ENCODE measurements at places on chromosomes 7 and 10.

DNA sequence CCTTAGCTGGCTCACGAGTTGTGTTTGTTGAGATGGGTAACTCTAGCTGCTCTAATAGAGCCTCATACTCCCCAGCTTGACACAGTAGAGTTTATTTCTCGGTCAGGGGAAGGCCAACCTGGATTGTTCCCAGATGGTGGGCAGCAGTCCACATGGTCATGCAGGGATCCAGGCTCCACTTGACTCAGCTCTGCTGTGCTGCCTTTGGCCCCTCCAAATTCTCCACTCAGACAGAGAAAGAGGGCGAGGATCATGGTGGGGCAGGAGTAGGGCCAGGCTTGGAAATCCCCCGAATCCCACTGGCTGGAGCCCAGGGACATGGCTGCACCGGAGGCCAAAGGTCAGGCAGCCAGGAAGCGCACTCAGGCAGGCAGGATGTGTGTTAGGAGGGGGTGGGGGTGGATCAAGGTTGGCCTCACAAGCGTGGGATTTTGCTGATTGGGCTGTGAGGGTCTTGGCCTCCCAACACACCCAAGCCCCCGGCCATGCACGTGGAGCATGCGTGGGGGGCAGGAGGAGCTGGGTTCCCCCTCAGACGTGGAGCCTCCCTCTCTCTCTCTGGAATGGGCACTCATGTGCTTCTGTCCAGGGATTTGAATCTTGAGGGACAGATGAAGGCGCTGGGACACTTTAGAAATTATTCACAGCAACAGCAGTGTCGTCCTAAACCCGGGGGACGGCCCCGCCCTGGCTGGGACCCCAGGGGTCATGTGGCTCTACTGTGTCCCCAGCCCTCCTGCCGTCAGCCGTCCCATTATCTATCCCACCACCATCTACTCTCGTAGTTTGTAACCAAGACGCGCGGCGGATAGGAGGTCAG, 44.8 kb downstream of the PDGFA start:
- no peak for DNase-seq

DNA sequence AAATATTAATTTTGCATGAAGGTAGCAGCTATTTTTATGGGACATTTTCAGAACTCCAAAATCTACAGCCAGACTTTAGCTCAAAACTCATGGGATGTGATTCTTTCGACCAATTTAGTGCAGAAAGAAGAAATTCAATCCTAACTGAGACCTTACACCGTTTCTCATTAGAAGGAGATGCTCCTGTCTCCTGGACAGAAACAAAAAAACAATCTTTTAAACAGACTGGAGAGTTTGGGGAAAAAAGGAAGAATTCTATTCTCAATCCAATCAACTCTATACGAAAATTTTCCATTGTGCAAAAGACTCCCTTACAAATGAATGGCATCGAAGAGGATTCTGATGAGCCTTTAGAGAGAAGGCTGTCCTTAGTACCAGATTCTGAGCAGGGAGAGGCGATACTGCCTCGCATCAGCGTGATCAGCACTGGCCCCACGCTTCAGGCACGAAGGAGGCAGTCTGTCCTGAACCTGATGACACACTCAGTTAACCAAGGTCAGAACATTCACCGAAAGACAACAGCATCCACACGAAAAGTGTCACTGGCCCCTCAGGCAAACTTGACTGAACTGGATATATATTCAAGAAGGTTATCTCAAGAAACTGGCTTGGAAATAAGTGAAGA, 112.3 kb downstream of the CFTR start:
- no peak for DNase-seq

DNA sequence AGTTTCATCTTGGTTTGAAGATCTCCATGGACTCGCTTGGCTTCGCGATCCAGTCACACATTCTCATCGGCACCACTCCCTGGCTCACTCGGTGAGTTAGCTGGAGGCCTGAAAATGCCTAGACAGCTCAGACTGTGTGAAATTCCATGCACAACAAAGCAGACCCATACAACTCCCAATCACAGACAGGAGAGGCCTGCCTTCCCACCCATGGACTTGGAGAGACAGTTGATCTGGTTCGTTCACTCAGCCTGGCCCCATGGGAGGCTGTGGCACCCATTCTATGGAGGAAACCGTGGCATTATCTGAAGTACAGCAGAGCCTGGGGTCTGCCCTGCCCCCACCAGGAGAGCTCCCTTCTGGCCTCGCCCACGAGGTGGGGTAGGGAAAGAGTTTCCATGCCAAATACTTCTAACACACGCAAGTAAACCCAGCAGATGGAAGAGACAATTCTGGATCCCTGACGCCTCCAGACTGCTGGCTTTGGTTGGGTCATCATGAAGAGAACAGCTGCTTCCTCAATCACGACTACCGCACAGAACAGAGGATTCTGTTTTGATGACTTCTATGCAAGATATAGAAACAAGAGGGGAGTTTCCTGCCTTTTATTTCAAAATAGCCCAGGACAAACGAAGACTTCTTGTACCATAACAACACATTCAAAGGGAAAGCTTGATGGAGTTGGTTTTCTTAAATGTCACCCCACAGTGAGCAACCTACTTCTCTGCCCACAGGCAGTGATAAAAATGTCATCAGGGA, 15.9 kb downstream of the FAM53B start:
- DNase-seq, result peak; percentile 79

DNA sequence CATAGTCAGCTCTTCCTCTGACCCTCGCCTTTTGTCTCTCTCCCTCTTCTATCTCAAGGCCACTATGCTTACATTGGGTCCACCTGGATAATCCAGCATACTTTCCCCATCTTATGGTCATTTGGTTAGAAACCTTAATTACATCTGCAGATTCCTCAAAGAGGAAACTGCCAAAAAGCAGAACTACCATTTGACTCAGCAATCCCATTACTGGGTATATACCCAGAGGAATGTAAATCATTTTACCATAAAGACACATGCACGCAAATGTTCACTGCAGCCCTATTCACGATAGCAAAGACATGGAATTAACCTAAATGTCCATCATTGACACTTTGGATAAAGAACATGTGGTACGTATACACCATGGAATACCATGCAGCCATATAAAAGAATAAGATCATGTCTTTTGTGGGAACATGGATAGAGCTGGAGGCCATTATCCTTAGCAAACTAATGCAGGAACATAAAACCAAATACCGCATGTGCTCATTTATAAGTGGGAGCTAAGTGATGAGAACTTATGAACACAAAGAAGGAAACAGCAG, 114.8 kb upstream of the NPY start:
- DNase-seq, result no peak

DNA sequence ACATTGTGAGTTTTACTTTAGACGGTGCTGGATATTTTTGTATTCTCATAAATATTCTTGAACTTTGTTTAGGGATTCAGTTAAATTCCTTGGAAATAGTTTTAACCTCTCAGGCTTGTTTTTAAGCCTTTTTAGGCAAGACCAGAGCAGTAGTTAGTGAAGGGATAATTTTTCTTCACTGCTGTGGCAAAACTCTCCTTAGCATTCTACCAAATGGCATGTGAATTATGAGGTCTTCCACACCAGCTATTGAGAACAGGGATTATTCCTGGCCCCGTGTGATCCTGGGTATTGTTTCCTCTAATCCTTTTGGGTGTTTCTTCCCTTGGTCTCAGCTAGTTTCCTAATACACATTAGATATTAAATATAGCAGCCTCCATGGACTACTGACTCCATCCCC, 46.2 kb downstream of the CCDC71L start:
- DNase-seq, result no peak

DNA sequence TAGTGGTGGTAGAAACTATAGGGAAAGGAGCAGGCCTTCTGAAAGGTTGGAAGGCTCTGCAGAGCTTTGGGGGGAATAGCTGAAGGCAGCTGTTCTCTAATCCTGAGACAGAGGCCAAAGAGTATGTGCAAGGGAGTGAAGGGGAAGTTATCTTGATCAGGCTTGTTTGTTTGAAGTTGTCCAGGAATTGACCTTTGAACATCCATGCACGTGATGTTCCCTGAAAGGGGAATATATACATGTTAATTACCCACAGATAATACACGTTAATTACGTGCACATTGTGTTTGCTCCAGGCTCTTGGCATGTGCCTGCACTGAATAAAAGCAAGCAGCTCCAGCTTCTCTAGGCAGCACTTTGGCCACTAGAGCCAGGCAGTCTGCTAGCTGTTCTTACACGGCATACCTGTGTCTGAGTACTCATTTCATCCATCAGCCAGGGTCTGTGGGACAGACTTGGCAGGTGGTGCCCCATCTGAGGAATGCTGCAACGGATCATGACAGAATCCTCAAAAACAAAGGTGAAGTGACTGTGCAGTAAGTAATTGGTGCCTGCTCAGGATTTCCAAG, 18.0 kb upstream of the STARD3NL start:
- no peak for DNase-seq

GRCh38 chr7:128919881-128920799, 9.6 kb upstream of the KCP start:
- peak; percentile 19 for DNase-seq

DNA sequence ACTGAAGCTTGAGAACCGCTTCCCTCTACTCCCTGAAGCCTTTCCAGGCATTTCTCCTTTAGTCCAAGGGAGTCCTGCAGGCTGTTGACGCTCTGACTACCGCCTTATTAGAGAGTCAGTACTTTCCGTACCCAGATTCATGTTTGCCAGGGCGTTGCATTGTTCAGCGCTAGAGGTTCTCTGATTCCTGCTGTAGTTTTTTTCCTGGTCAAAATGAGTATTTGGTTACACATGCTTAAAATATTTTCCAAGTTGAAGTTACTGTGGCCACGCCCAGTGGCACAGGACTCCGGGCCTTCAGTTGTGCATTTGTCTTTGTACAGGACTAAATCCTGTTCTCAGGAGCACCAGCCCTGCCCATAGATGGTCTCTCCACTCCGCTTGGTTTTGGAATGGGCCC, 7.9 kb downstream of the MTURN start:
- no peak for DNase-seq

DNA sequence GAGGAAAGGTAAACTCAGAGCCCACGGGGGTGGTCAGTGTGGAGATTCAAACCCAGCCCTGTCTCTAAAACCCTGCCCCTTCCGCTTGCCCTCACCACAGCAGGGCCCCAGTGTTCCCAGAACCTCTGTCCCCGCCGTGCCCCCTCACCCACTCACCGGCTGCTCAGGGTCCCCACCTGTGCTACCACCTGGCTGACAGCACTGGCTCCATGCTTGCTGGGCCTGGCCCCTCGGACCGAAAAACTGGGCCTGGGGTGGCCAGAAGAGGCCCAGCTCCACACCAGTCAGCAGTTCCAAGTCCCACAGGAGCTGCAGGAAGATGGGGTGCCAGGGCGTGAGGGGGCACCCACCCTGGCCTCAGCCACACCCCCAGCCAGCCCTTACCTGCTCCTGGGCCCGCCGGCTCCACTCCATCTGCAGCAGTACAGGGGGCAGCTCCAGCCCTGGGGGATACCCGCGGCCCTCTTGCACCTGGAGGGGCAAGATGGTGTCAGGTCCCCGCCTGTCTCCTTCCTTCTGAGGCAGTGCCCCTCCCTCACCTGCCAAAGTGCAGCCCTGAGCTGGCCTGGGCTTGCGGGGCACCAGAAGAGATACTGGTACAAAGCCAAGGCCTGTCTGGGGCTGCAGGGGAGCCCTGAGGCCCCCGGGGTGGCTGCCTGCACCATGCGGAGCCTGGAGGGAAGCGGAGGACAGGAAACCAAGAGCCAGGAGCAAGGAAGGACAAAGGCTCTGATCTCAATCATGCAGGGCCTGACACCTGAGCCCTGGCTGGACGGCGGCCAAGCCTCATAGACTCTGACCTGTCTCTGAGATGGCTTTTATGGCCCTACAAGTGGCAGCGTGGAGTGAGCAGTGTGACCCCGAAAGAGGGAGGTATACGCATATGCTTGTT, 11.7 kb downstream of the ATP6V1F start:
- no peak for DNase-seq

DNA sequence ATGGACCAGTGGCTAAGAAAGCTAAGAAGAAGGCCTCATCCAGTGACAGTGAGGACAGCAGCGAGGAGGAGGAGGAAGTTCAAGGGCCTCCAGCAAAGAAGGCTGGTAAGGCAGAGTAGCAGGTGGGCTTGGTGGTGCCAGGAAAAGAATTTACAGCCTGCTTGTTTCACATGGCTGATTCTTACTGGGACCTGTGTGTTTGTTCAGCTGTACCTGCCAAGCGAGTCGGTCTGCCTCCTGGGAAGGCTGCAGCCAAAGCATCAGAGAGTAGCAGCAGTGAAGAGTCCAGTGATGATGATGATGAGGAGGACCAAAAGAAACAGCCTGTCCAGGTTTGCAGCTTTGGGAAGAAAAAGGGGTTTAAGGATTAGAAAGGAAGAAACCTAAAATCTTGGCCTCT, 5.0 kb downstream of the NOLC1 start:
- DNase-seq, result no peak

DNA sequence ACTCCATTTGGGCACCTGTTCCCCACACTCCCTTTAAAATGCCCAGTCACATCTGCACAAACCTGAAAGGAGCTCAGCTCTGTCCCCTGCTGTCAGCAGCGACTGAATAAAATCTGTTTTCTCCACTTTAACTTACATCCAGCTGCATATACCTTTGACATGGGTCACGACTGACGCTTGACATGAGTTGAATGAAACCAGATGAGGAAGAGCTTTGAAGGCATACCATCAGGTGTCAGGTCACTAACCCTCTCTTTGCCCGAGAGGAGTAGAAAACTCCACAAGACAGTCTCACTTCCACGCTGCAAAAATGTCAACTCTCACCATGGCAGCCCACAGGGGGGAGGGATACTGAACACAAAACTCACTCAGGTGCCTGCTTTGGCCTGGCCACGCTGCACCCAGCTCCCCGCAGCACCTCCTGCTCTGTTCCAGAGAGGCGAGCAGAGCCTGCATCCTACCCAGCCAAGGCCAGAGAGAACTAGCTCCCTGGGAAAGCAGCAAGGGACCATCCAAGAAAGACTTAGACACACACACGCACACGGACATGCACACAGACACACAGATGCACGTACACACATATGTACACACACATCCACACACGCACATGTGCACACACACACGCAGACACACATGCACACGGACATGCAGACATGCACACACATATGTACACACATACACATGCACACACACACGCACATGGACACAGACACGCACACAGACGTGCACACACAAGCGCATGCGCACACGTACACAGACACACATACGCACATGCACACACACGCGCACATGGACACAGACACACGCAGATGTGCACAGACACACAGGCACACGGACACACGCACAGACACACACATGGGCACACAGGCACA, 191.0 kb downstream of the MAD1L1 start:
- DNase-seq, result no peak

All from Kasumi-1 (cell line).